Vagina (tissue), 2 donors: ENCODE measurements at places on chromosomes 4 and X.

GRCh38 chr4:47741200-47741599 is 96.7 kb downstream of the CORIN start:
- DNase-seq: no peak
- no peak overlapping the region for H3K27ac ChIP-seq
- H3K4me3 ChIP-seq: no peak overlapping the region
- H3K27me3 ChIP-seq: no peaks in the 10 kb centered on the region

DNA sequence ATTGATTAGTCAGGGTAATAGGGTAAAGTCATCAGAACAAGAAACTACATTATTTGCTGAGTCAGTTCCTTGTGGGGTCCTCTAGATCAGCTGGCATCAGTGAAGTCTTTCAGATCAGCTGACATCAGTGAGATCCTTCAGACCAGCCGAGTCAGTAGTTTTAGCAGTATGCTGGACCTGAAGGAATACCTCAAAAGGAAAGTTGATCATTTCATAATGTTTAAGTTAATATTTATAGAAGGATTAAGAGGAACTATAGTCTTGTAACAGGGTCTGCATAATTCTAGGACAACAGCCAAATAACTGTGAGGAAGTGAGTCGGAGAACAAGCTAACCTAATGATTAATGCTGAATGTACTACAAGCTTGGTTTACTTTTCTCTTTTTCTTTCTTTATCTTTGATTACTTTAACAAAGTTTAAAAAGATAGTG is 958 bp upstream of the UGT2B7 start:
- H3K27me3 ChIP-seq: no peaks in the 10 kb centered on the region
- no peaks in the 10 kb centered on the region for H3K4me1 ChIP-seq
- H3K27ac ChIP-seq: no peak overlapping the region
- H3K4me3 ChIP-seq: no peak overlapping the region
- H3K36me3 ChIP-seq: no peaks in the 10 kb centered on the region

- H3K27ac ChIP-seq: no peak overlapping the region
- no peak overlapping the region for H3K4me3 ChIP-seq
- no peak for DNase-seq
- H3K4me1 ChIP-seq: no peaks in the 10 kb centered on the region
Observed at GRCh38 chrX:33415459-33415858, 204.1 kb upstream of the DMD start.

DNA sequence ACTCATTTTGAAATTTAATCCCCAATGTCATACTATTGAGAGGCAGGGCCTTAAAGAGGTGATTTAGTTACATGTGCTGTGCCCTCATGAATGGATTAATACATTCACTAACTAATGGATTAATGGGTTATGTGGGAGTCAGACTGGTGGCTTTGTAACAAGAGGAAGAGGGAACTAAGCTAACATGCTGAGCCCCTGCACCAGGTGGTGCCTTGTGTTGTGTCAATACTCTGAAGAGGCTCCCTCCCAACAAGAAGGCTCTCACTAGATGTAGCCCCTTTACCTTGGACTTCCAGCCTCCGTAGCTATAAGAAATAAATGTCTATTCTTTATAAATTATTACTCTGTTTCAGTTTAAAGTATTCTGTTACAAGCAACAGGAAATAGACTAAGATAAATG is 411.9 kb upstream of the EMCN start:
- H3K36me3 ChIP-seq: no peaks in the 10 kb centered on the region
- no peak overlapping the region for H3K4me3 ChIP-seq
- no peaks in the 10 kb centered on the region for H3K27me3 ChIP-seq

GRCh38 chrX:110442635-110443034 is 84.0 kb downstream of the RTL9 start:
- no peak for DNase-seq
- H3K4me3 ChIP-seq: no peak overlapping the region
- no peaks in the 10 kb centered on the region for H3K4me1 ChIP-seq
- H3K36me3 ChIP-seq: no peaks in the 10 kb centered on the region
- no peak overlapping the region for H3K27ac ChIP-seq

DNA sequence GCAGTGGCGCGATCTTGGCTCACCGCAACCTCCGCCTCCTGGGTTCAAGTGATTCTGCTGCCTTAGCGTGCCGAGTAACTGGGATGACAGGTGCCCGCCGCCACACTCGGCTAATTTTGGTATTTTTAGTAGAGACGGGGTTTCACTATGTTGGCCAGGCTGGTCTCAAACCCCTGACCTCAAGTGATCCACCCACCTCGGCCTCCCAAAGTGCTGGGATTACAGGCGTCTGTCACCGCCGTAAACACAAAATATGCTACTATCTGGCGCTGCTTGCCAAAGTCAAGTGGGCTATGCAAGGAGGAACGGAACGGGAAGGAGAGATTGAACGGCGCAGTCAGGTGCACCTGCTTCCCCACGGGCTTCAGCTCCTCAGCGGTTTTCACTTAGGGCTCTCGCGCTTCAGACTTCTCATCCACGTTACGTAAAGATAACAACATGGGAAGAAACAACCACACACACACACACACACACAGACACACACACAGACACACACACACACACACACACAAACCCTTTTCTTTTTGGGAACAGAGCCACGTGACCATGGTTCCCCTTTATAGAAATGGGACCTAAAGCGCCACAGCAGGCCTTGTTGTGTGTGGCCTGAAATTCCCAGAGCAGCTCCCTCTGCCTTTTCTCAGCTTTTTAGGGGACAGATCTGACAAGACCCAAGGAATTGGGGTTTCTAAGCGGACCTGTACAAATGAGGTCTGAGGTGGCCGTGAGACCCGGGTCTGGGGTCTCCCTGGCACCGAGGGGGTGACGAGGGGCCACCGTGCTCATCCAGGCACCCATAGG is 1.5 kb downstream of the P2RY8 start:
- H3K27ac ChIP-seq: no peak overlapping the region
- no peaks in the 10 kb centered on the region for H3K36me3 ChIP-seq
- H3K4me3 ChIP-seq: peak overlapping the region; percentile 2
- DNase-seq: no peak
- H3K27me3 ChIP-seq: no peaks in the 10 kb centered on the region
